Tibial nerve (tissue), 4 donors: ENCODE measurements at places on chromosomes 11 and 22.

DNA sequence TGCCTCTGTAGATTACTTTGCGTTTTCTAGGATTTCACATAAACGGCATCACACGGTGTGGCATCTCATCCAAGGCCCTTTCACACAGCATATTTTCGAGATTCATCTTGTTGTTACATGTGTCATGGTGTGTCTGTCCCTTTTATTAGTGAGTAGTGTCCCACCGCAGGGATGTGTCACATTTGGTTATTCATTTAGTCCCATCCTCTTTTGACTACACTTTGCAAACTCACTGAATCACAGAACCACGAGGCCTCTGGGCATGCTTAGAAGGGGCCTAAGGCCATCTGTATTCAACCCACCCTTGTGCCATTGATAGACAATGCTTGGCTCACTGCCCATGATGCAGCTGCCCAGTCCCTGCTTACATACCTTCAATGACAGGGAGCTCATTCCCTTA, 4.2 kb upstream of the RAC2 start:
- no peak overlapping the region for H3K27ac ChIP-seq
- no peaks in the 10 kb centered on the region for H3K36me3 ChIP-seq
- DNase-seq = no peak
- H3K4me1 ChIP-seq = peaks cover 12% of the 10 kb centered on the region
- peaks cover 36% of the 10 kb centered on the region for H3K27me3 ChIP-seq

GRCh38 chr11:19089421-19089820, 27.5 kb upstream of the ZDHHC13 start:
- no peaks in the 10 kb centered on the region for H3K36me3 ChIP-seq
- H3K27ac ChIP-seq = no peak overlapping the region
- DNase-seq = no peak
- no peaks in the 10 kb centered on the region for H3K27me3 ChIP-seq

DNA sequence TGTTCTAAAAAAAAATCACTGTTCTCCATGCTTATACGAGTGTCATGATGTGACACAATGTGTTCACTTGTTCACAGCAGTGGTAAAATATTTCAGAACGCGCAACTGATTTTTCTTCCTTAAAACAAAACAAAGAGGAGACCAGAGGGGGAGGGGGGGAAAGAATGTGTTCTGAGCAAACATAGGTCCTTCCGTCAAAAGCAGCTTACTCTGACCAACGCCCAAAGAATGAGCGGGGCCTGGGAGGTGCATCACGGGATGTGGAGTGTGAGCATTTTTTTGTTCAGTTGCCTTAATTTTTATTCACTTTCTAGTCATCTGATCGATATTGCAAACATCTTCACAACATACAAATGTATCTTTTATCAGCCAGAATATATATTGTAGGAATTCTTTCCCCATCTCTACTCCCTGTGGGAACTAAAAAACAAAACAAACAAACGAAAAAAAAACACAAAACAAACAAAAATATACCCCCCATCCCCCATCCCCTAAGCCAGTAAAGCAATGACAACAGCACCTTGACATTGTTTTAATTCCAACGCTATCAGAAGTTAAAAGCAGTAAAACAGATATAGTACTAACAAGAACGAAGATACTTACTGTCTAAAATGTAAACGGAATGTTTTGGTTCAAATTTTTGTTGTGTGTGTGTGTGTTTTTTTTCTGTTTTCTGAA, 43.3 kb downstream of the BDNF start:
- H3K27me3 ChIP-seq = no peaks in the 10 kb centered on the region
- no peaks in the 10 kb centered on the region for H3K36me3 ChIP-seq
- H3K4me3 ChIP-seq = no peak overlapping the region
- no peaks in the 10 kb centered on the region for H3K4me1 ChIP-seq

- H3K4me1 ChIP-seq = peaks cover 7% of the 10 kb centered on the region
- H3K36me3 ChIP-seq = no peaks in the 10 kb centered on the region
- no peak within 1 kb of the TSS for H3K27ac ChIP-seq
- H3K27me3 ChIP-seq = peaks cover 56% of the 10 kb centered on the region
Observed at GRCh38 chr22:19149991-19150390, at the start of gene GSC2. Gene GSC2, minus strand, starts transcription at chr22:19150292. Its CDS starts 9 bp downstream, at chr22:19150283.

- no peaks in the 10 kb centered on the region for H3K27me3 ChIP-seq
- no peaks in the 10 kb centered on the region for H3K36me3 ChIP-seq
- no peak for DNase-seq
- H3K27ac ChIP-seq = no peak overlapping the region
Observed at GRCh38 chr22:45059296-45059695, 49.5 kb upstream of the PHF21B start.

GRCh38 chr11:115760461-115761320, 256.5 kb upstream of the CADM1 start:
- H3K27me3 ChIP-seq = no peaks in the 10 kb centered on the region
- no peaks in the 10 kb centered on the region for H3K4me1 ChIP-seq
- H3K36me3 ChIP-seq = no peaks in the 10 kb centered on the region

DNA sequence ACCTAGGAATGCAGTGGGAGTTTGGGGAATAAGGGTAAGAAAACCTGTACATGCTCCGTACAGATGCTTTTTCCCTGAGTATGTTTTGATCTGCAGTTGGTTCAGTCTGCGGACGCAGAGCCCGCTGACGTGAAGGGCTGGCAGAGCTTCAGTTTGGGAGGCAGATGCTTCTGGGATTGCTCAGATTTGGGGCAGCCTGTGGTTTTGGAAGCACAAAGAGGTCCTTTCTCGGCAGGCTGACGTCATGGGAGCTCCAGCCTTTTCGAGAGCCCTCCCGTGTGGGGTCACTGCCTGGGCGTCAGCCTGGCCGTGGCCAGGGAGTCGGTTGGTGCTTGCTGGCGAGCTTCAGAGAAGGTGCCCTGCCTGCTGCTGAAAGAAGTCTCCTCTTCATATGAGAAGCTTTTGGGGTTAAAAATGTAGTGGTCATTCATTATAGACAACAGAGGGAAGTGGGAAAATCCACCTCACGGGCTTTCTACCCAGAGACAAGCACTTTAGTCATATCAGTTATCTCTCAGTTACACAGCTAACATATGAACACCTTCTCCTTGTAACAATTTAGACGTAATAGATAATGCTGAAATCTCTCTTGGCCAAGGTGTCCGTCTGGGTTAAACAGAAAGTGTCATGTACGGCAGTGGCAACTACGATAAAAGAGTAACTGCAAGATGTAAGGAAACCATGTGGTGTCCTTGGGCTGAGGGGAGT, 26.8 kb downstream of the TPCN2 start:
- DNase-seq = peak; percentile 90
- peaks cover 20% of the 10 kb centered on the region for H3K4me1 ChIP-seq
- no peak overlapping the region for H3K4me3 ChIP-seq

DNA sequence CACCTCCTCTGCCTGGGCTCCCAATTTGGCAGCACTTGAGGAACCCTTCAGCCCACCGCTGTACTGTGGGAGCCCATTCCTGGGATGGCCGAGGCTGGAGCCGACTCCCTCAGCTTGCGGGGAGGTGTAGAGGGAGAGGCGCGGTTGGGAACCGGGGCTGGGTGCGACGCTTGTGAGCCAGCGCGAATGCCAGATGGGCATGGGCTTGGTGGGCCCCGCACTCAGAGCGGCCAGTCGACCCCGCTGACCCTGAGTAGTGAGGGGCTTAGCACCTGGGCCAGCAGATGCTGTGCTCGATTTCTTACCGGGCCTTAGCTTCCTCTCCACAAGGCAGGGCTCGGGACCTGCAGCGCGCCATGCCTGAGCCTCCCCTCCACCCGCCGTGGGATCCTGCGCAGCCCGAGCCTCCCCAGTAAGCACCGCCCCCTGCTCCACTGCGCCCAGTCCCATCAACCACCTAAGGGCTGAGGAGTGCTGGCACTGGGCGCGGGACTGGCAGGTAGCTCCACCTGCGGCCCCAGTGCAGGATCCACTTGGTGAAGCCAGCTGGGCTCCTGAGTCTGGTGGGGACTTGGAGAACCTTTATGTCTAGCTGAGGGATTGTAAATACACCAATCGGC, 58.3 kb upstream of the DEFB108B start:
- H3K36me3 ChIP-seq = no peaks in the 10 kb centered on the region
- H3K27ac ChIP-seq = no peak overlapping the region
- no peaks in the 10 kb centered on the region for H3K4me1 ChIP-seq
- no peak for DNase-seq

- DNase-seq = no peak
- H3K36me3 ChIP-seq = no peaks in the 10 kb centered on the region
- no peaks in the 10 kb centered on the region for H3K27me3 ChIP-seq
- no peak overlapping the region for H3K27ac ChIP-seq
- no peak overlapping the region for H3K4me3 ChIP-seq
- H3K4me1 ChIP-seq = no peaks in the 10 kb centered on the region
Observed at GRCh38 chr11:73155102-73155501, 13.0 kb upstream of the FCHSD2 start.

DNA sequence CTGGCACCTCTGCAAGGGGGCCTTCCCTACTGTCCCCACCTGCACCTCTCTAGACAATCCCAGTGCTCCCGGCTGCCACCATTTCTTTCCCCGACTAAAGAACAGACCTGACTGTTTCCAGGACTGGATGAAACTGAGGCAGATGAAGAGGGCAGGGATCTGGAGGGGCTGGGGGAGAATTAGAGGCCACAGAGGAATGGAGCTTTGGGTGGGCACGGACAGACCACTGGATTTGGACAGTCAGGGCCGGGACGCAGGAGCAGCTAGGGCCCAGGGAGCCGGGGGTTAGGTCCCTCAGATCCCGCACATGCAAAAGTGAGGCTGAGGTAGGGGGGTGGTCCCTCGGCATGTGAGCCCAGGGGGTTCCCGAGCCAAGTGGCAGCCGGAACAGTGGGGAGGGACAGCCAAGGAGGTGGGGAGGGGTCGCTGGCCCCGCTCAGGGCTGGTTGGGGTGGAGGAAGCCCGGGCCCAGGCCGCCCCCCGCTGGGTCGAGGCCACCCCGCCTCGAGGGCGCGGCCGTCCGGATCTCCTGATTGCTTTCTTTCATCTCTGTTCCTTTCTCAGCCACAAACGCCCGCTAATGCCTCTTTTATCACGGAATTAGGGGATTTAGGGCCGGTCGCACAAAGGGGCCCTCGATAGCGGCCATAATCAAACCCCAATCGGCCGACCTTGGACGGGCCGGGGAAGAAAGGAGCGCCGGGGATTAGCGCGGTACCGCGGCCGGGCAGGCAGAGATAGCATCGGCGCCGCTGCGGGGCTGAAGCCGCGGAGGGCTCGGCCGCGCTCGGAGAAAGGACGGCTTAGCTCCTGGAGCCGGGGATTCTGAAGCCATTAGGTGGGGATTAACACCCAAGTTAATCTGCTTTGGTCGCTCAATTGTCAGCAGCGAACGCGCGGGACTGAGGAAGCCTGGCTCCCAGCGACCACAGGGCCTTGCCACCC, 9.3 kb downstream of the SLC25A1 start:
- peak overlapping the region; percentile 46 for H3K4me3 ChIP-seq
- no peaks in the 10 kb centered on the region for H3K4me1 ChIP-seq
- H3K27ac ChIP-seq = no peak overlapping the region
- DNase-seq = no peak

- no peaks in the 10 kb centered on the region for H3K27me3 ChIP-seq
- DNase-seq = no peak
- H3K27ac ChIP-seq = no peak overlapping the region
- H3K36me3 ChIP-seq = no peaks in the 10 kb centered on the region
- H3K4me1 ChIP-seq = peaks cover 31% of the 10 kb centered on the region
- H3K4me3 ChIP-seq = no peak overlapping the region
Observed at GRCh38 chr11:8759634-8760033, 77.0 kb downstream of the RPL27A start.

- H3K27me3 ChIP-seq = no peaks in the 10 kb centered on the region
- H3K4me1 ChIP-seq = peaks cover 7% of the 10 kb centered on the region
- H3K27ac ChIP-seq = no peak overlapping the region
- no peak for DNase-seq
Observed at GRCh38 chr11:118838905-118839553, 44.7 kb upstream of the CXCR5 start.

DNA sequence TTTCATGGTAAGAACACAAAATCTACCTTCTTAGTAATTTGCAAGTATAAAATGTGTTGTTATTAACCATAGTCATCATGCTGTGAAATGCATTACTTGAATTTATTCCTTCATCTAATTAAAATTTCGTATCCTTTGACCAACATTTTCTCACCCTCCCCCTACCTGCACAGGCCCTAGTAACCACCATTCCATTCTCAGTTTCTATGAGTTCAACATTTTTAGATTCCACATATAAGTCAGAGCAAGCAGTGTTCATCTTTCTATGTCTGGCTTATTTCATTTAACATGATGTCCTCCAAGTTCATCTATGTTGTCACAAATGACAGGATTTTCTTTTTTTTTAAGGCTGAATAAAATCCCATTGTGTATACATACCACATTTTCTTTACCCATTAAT, 43.5 kb upstream of the CCDC179 start:
- H3K27me3 ChIP-seq = no peaks in the 10 kb centered on the region
- DNase-seq = no peak
- H3K4me3 ChIP-seq = no peak overlapping the region
- no peaks in the 10 kb centered on the region for H3K4me1 ChIP-seq

DNA sequence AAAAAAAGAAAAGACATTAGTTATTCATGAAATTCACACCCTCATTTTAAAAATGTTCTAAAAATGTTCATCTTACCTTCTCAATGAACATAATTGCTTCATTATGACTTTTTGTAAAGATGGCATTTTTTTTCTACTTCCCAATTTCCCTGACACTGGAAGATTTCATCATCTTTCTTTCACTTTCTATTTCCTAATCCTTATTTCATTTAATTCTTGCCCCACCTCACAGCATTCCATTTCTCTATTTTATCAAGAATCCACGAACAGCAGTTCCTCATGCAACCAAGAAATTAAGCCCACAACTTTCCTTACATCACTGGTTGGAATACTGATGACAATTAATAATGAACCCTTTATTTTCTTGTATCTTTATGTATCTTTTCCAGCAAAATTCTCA, 1.9 kb downstream of the PATL1 start:
- H3K4me3 ChIP-seq = no peak overlapping the region
- H3K4me1 ChIP-seq = peaks cover 56% of the 10 kb centered on the region
- H3K27ac ChIP-seq = peak overlapping the region; percentile 100
- no peak for DNase-seq
- H3K27me3 ChIP-seq = no peaks in the 10 kb centered on the region

DNA sequence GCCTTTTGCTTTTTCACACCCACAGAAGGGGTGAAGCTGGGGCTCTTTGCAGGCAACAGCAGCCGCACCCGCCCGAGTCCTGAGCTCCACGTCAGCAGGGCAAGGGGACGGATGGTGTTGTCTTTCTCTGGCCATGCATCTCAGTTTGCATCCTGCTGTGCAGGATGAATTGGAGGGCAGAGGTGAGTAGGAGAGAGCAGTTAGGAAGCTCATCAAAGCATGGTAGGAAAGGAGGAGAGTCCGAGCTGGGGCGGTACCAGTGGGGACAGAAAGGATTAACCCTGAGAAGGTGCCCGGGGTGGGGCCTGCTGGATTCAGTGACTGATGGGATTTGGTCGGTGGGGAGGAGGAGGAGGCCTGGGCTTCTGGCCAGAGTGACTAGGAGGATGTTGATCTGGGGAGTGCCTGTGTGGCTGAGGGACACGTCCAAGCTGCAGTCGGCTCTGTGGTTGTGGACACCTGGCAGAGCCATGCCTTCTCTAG, 14.6 kb downstream of the FAM83F start:
- H3K27me3 ChIP-seq = no peaks in the 10 kb centered on the region
- no peak overlapping the region for H3K4me3 ChIP-seq
- DNase-seq = no peak
- H3K36me3 ChIP-seq = no peaks in the 10 kb centered on the region

DNA sequence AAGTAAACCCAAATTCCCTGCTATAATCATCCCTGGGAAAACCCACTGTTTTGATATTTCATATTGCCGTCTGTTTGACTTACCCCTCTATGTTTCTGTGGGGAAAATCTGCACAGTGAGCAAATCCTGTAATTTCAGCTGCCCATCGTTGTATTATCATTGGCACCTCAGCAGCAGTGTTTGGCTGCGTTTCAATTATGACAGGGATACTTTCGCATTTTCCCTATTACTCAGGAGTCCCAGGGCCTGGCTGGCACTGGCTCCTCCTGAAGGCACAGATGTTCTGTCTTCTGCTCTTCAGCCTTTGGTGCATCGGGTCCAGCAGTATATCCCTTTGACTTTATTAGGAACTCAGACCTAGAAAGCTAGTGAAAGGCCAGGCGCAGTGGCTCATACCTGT, 12.2 kb upstream of the MMP12 start:
- DNase-seq = no peak
- H3K4me1 ChIP-seq = no peaks in the 10 kb centered on the region
- no peaks in the 10 kb centered on the region for H3K27me3 ChIP-seq
- no peaks in the 10 kb centered on the region for H3K36me3 ChIP-seq
